SK-N-DZ (cell line): ENCODE measurements at places on chromosomes 4 and X.
A peak's percentile ranks its signal among the peaks of the same experiment; 100 is the strongest.

DNA sequence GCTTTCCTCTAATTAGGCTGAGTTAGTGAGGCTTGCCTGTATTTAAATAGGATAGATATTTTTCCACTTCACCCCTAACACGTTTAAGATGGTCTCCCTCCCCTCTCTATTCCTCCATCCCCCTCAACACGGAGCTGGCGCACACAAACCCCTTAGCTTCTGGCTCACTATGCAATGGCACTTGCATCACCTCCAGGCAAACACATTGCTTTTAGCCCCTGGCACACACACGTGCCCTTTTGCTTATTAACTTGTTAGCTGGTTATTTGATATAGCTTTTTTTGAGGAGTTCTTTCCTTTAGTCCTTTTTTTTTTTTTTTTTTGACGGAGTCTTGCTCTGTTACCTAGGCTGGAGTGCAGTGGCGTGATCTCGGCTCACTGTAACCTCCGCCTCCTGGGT, 94.3 kb downstream of the HDAC8 start:
- no peak for DNase-seq

GRCh38 chr4:127781300-127782024, 660 bp upstream of the HSPA4L start:
- no peak for DNase-seq

GRCh38 chr4:99853999-99854398, 37.4 kb downstream of the DAPP1 start:
- DNase-seq = no peak

GRCh38 chr4:110032603-110033002, 119.9 kb downstream of the EGF start:
- no peak for DNase-seq

DNA sequence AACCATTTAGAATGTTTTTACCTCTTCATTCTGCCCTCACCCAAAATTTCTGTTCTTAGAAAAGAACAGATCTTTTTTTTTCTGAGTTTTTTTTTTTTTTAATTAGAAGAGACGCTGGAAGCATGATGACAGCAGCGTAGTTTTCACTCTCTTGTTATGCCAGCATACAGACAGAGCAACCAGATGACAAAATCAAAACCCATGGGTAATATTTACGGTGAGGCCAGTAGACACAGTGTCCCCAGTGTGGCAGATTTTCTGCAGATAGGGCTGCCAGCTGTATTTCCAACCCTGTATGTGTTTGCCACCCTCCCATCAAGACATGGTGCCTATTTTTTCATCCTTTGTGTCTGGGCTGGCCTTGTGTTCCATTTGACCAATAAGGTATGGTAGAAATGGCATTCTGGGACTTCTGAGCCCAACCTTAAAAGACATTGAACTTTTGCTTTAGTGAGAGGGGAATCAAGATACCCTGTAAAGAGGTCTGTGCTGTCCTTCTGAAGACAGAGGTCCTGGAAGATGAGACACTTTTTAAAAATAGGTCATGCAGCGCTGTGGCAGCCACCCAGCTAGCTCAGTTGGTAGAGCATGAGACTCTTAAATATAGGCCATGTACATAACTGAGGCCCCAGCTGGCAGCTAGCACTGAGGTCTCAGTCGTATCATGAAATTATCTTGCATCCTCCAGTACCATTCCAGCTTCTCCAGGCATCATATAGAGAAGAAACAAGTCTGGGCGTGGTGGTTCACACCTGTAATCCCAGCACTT, 6.7 kb upstream of the ZNF41 start:
- no peak for DNase-seq

GRCh38 chrX:53445977-53446376, 11.8 kb upstream of the HSD17B10 start:
- DNase-seq = peak; percentile 43

DNA sequence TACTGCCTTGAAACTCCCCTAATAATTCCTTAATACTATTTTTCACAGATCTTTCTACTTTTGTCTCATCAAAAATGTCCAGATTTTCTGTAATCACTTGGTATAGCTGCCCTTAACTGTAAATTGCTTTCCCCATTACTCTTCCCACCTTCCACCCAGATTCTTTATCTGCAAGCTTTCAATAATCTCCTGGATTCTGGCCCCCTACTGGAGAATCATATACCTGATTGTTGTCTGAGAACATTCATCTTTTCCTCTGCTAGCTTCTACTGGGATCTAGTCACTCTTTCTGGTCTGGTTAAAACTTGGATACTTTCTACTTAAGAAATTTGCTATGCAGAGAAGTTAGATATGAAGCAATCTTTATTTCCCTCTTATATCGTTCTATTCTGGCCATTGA, 552.6 kb downstream of the PCDH19 start:
- no peak for DNase-seq

DNA sequence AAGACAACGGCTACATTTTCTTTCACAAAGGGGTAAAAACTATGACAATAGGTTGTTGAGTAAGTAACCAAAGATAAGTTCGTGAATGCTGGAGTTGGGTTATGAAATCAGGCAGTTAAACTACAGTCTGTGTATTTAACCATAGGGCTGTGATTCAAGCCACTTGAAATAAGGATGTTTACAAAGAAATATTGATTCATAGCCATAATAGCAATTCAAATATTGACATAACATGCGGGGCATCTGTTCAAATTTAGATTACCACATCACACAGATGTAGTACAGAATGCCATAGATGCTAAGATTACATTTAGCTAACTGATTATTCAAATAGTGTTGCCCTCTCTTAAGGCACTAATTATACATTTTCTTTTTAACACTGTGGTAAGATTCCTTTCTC, 364.1 kb downstream of the FSTL5 start:
- DNase-seq = no peak

- DNase-seq = no peak
Observed at GRCh38 chrX:27915617-27916016, 65.6 kb downstream of the DCAF8L1 start.

DNA sequence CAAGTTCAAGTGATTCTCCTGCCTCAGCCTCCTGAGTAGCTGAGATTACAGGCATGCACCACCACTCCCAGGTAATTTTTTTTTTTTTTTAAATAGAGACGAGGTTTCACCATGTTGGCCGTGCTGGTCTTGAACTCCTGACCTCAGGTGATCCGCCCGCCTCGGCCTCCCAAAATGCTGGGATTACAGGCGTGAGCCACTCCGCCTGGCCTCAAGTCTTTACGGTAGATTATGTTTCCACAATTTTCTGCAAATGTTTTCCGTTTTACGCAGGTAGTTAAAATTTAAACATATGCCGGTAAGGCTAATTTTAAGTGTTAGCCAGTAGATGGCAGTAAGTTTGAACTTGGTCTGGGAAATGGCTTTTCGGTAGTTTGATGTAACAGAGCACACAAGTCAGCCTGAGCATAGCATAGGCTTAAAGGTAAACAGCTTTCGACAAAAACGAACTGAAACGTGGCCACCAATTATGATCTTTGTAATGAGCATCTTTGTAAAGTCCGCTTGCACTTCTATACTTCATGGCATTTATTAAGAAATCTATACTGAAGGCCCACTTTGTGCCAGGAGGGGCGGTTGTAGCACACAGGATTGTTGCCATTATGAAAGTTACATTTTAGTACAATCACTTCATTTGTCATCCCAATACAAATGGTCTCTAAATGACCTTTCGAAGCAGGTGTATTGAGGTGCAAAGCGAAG, 31.1 kb downstream of the CCKAR start:
- DNase-seq = peak; percentile 59
